ENCODE measurements at places on chromosomes 3 and 15. TPM values are rescaled to one million over a fixed set of nuclear protein-coding genes. Genes with fewer than 3 reads are reported as not detected.

The P4HTM gene
- 28.9 TPM for total RNA-seq

The PRICKLE2 gene
- 8.7 TPM for total RNA-seq

The METTL6 gene
- total RNA-seq, result 11.3 TPM

The CKMT1B gene
- not detected for total RNA-seq

The TGM5 gene
- total RNA-seq, result not detected

The PAK2 gene
- total RNA-seq, result 45.7 TPM

The CAND2 gene
- 76.2 TPM for total RNA-seq

The EIF2B5 gene
- total RNA-seq, result 32.1 TPM

The AMOTL2 gene
- total RNA-seq, result 44.4 TPM

The TRPM1 gene
- total RNA-seq, result not detected

The PTX3 gene
- total RNA-seq, result 0.52 TPM

The COX5A gene
- total RNA-seq, result 1,257 TPM

The CPLX3 gene
- 1.2 TPM for total RNA-seq

The CPN2 gene
- 2.4 TPM for total RNA-seq

The NAA80 gene
- total RNA-seq, result 5.3 TPM

The UBP1 gene
- 40.6 TPM for total RNA-seq

The SLC6A6 gene
- total RNA-seq, result 35.4 TPM
